ENCODE measurements at places on chromosomes 2 and 18.

DNA sequence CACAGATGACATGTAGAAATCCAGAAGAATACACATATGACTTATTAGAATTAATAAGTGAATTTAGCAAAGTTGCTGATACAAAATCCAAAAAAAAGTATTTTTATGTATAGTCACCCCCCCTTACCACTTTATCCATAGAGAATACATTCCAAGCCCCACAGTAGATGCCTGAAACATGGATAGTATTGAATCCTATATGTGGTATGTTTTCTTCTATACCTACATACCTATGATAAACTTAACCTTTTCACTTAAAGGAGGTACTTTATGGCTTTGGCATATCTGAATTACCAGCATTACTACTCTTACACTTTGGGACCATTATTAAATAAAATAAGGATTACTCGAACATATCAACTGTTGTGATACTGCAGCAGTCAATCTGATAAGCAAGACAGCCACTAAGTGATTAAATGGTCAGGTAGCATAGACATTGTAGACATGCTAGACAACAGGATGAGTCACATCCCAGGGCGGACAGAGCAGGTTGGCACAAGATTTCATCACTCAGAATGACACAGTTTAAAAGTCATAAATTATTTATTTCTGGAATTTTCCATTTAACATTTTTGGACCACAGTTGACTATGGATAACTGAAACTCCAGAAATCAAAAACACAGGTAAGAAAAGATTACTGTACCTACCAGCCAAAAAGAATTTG, 208.2 kb upstream of the CHAC2 start:
- DNase-seq: no peak

DNA sequence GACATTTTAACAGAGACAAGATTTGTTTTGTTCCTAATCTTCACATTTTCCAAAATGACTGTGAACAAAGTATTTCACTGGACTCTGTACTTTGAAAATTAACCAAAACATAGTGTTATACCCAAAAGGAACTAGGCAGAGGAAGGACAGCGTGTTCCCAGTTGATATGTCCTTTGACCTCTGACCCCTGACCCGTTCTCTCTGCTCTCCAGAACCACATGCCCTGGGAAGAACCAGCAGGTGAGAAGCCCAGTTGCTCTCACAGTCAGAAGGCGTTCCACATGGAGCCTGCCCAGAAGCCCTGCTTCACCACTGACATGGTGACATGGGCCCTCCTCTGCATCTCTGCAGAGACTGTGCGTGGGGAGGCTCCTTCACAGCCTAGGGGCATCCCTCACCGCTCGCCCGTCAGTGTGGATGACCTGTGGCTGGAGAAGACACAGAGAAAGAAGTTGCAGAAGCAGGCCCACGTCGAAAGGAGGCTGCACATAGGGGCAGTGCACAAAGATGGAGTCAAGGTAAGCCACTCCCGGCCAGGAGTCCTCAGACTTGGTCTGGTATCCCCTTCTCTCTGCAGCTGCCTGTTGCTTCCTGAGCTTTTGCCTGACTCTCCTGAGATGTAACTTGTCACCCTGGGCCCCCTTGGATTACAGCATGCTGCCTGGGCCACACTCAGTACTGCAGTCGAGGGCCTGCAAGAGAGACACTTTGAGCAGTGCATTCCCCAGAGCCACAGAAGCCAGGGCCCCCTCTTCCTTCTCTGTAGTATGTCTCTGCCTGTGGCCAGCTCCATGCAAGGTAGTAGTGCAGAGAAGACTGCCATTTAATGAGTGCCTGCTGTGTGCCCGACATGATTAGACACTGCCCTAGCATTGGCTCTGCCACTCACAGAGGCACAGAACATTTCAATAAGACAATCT, 94.3 kb downstream of the ARHGEF4 start:
- no peak for DNase-seq

- DNase-seq: peak; percentile 56
Measured at GRCh38 chr2:138060301-138060635, 96.0 kb downstream of the HNMT start.

DNA sequence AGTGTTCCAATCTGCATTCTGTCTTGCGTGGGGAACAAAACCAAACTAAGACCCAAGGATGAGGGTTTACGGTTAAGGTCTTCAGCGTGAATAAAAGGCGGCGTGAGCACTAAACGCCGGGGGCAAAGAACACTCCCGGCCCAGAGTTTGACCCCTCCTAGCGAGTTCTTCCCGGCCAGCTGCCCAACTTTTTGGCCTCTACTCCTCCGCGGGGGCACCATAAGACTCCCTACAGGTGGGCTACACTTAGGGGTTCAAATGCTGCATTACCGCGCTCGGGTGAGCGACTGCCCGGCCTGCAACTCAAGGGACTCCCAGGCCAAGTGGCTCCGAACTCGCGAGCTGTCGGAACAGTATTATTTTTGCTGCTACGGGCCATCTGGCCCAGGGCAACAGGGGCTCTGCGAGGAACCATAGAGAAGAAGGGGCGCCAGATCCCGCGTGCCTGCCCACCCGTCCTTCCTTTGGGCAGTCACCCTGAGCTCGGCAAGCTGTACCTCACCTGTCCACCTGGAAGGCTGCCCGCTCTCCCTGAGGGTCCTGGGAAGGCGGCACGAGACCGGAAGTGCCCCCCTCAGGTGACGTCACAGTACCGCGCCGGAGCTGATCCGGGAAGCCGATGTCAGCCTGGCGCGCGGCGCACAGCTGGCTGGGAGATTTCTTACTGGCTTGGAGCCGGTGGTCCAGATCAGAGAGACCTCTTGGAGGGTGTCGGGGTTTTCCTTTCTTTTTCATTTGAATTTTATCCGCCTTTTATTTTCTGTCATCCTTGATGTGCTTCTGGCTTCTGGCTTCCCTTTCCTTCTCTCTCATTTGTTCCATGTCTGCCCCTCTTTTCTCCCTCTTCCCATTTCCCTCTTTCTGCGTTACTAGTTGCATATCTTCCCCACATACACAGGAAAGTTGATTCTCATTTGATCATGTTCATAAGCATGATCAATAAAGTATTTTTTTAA, at the start of gene LDAH:
LDAH (minus strand) TSS at position 567 of the 956 bp plus-strand sequence. CDS start 21,638 bp downstream, outside the sequence.
- DNase-seq: peak; percentile 93

GRCh38 chr2:223536546-223536945, 65.6 kb downstream of the SCG2 start:
- DNase-seq: peak; percentile 24

DNA sequence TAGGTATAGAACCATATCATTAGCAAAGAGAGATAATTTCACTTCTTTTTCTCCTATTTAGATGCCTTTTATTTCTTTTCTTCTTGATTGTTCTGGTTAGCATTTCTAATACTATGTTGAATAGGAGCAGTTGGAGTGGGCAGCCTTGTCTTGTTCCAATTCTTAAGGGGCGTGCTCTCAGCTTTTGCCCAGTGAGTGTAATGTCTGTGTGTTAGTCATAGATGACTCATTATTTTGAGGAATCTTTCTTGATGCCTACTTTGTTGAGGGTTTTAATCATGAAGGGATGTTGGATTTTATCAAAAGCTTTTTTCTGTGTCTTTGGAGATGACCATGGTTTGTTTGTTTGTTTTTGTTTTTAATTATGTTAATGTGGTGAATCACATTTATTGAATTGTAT, 1453.1 kb upstream of the SLC39A10 start:
- DNase-seq: no peak

DNA sequence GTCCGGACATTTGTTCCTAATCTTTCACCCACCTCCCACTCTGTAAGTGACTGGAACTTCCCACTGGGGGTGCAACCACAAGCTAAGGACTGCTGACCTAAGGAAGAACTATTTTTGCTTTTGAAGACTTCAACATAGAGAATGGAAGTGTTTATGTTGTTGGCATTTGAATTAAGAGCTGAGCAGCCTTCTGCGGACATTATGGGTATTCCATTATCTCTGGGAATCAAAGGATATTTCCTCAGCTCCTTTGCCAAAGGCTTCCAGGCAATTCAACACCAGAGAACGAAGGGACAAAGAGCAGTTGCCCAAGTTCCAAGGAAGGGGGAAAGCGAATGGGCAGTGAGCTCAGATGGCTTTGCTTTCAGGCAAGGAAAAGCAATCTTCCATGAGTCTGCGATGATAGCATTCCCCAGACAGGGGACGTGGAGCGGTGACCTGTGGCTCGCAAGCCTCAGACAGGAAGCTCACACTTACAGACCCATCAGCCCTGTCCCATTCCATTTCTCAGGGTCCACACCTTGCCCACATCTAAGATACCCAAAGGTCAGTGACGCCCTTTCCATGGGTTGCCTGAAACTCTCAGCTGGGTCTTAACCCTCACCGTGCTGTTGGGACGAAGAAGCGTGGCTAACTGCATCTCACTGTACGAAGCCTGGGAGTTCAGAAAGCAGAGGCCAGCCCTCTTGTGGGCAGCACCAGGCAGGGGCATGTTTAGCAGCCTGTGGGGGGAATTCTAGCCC, 116.8 kb downstream of the COPS8 start:
- no peak for DNase-seq

- DNase-seq: no peak
Measured at GRCh38 chr2:241849616-241850543, 8.8 kb downstream of the PDCD1 start.

DNA sequence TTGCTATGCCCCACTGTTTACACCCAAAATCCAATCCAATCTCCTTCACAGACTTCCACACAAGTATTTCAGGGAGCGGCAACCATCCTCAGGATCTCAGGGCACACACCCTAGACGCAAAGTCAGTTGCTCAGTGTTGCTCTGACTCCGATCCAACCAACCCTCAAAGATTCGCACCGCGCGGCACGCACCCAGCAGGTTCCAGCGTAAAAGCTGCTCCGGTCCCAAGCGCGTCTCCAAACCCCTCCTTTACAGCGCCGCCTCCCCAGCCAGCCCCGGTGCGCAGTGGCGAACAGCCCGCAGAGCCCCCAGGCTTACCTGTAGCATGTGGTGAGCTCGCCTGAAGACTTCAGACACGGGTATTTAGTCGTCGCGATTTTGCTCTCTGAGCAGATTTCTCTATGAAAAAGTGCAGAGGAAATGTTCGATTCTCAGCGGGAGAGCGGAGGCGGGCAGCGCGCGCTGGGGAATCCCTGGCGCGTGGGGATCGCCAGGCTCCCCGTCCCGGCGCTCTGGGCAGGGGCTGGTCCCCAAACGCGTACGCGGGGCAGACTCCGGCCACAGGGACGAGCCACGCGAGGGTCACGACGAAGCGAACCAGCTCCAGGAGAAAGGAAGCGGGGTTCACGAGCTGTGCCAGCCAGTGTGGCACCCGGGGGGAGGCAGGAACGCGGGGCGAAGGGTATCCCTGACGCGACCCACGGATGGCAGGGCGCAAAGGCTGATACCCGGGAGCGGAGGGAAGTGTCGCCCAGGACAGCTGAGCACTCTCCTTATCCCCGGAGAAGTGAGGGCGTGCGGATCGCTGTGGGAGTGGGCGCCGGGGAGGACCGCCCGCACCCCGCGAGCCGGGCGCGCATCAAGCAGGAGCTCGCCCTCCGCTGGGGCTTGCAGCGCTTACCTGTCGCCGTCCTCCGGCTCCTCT, 650 bp downstream of the CCBE1 start:
- DNase-seq: no peak

GRCh38 chr2:47675196-47675825, 107.6 kb upstream of the MSH6 start:
- DNase-seq: peak; percentile 42

DNA sequence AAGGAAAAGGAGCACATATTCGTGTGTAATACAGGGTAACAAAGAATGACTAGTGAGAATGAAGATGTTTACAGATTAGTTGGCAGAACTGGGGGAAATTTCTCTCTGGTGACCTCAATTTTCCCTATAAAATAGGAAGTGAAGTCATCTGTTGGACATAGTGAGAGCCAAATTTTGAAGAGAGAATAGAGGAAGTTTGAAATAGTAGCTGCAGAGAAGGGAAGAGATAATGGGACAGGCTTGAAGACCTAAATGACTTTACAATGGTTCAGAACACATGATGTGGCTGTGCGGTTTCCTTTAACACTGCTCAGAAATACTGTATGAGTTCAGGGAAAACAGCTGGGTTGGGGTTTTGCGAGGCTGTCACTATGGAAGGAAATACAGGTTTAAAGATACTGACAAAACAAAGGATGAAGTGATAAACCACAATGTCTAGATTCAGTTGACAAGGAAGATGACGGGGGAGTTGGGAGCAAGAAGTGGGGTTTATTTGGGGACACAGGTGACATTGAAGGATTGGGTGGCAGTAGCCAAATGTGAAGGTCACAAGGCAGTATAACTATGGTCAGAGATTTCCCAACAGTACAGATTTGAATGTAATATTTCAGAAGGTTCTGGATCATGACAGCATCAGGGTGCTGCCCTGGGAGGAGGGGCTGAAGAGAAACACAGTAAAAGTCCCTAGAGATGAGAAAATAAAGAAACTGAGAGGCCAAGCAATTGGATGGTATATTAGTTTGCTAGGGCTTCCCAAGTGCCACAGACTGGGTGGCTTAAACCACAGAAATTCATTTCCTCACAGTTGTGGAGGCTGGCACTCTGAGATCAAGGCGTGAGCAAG, 82.6 kb upstream of the TANK start:
- DNase-seq: no peak

DNA sequence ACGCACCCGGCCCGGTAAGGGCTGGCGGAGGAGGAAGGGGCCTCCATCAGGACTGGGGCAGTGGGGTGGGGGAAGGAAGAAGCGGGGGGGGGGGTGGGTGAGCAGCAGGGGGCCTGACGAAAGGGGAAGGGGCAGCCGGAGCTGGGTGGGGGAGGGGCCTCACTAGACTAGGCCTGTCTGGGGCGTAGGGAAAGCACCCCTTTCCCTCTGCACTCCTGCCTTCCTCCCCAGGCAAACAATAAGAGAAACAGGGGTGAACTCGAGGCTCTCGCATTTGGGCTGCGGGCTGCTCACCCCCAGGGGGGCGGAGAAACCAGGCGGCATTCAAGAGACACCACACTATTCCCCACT, 82.7 kb upstream of the POMC start:
- no peak for DNase-seq

GRCh38 chr2:33583194-33583938, 15.7 kb downstream of the FAM98A start:
- DNase-seq: peak; percentile 34

- peak; percentile 65 for DNase-seq
Measured at GRCh38 chr2:238970553-238971081, 122.7 kb downstream of the TWIST2 start.

DNA sequence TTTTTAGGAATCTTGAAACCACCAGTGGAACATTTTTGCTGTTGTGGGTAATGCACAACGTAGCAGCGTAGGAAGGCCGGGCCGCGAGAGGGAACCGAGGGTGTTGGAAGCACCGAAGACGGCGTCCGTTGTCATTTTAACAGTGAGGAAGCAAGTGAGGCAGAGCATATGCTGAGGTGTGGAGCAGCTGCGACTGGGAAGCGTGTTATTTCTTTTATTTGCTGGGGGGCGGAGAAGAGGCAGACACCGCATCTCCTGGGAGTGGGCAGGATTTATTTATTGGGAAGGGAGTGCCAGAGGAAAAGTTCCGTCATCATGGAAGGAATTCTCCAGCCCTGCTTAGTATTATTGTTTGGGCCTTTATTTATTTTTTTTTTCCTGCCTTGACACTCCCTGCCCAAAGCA, 232.8 kb downstream of the KLHL29 start:
- no peak for DNase-seq

GRCh38 chr2:205627085-205627484, 55.2 kb upstream of the NRP2 start:
- DNase-seq: no peak

GRCh38 chr18:21452796-21453510, 147.6 kb downstream of the ESCO1 start:
- DNase-seq: peak; percentile 89

- DNase-seq: no peak
Measured at GRCh38 chr18:2871111-2871720, 24.4 kb downstream of the EMILIN2 start.

Measured in NCI-H1417 (cell line).